ENCODE measurements at places on chromosomes 5 and 9.

- DNase-seq, result peak; percentile 1
These were observed 149.5 kb downstream of the BAAT start for GRCh38 chr9:101235105-101235866.

DNA sequence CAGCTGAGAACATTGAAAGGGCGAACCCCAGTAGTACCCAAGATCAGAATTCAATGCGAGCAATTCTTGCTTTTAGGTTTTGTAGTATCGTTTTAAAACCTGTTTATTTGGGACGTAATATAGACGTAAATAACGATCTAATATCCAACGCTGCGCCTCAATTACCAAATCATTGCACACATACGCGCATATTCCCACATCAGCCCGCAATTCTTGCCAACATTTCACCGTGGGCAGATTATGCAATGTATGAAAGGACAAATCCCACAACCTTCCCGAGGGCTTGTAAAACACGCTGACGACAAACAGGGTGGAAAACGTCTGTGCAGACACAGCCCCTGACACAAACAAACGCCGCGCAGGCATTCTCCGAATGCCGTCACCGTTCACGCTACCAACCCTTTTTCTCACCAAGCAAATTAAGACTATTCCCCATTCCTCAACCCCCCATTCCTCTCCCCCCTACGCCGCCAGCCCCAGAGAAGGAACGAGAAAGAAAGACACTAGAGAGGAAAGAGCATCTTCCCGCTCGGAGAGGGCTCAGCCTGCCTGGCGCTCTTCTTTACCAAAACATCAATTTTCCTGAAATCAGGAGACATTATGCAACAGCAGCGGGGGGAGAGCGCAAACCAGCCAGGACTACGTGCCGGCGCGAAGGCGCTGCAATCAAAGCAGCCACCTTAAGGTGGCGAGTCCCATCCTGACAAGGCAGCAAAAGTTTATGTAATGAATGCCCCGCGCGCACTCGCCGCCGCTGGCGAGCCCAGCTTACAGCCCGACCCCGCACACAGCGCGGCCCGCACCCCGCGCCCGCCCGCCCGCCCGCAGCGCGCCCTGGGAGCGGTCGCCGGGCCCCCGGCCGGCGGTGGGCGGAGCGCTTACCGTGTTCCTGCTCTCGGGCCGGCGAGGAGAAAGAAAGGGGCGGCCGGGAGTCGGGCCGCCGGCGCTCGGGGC, 597 bp downstream of the NFIL3 start:
- peak; percentile 82 for DNase-seq

- DNase-seq, result peak; percentile 100
These were observed 218.6 kb downstream of the PIK3R1 start for GRCh38 chr5:68433923-68434879.

GRCh38 chr9:137382444-137383080, 40.4 kb downstream of the EXD3 start:
- no peak for DNase-seq

GRCh38 chr5:40995801-40996586, 75.1 kb downstream of the MROH2B start:
- DNase-seq, result no peak

DNA sequence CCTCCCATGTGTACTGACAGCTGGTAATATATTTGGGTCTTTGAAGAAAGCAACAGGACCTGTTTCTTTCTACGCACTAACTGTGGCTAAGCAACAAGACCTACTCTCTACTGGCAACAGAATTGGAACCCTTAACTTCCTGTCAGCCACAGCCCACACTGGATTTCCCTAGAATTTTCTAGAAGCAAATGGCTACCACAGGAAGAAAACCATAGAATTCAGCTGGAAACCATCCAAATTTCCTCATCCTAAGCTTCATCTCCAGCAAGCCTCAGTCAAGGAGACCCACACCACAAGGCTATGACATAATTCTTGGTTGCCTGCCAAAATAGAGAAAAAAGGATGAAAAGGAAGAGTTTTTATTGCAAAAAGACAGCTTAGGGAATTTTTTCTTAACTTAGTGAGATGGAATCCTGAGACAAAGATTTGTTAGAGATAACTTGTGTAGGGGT, 171.8 kb upstream of the TNC start:
- DNase-seq, result no peak

DNA sequence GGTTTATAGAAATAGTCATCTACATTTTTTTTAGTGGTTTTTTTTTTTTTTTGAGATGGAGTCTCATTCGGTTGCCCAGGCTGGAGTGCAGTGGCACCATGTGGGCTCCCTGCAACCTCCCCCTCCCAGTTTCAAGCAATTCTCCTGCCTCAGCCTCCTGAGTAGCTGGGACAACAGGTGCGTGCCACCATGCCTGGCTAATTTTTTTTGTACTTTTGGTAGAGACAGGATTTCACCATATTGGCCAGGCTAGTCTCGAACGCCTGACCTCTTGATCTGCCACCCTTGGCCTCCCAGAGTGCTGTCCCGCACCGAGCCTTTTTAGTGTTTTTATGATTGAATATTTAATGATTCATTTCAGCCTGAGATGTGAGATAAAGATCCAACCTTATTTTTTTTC, 27.3 kb downstream of the ANKRD33B start:
- DNase-seq, result no peak

DNA sequence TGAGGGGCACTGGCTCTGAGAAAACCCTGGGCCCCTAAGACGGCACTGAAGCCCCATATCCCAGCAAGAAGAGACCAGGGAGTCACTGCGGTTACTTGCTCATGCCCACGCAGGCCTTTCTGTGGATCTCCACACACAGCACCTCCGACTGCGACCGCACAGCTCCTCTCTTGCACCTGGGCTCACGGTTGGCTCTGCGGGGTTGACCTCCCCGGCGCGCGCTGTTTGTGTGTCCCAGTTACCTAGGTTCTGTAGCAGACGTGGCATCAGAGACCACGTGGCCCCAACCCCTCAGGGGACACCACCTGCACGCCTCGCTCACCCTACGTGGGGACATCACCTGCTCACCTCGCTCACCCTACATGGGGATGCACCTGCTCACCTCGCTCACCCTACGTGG, 12.7 kb downstream of the LPCAT1 start:
- no peak for DNase-seq

DNA sequence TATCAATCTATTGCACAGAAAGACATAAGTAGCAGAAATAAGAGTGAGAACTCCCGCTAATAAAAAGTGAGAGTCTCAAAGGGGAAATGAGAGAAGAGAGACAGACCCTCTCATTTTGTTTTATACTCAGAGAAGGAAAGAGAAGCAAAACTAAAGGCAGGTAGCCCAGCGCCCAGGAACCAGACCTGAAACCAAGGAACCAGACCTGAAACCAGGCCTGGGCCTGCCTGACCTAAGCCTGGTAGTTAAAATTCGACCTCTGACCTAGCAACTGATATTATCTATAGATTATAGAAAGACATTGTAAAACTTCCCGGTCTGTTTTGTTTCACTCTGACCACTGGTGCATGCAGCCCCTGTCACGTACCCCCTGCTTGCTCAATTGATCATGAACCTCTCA, 134.5 kb upstream of the SEMA6A start:
- DNase-seq, result no peak

DNA sequence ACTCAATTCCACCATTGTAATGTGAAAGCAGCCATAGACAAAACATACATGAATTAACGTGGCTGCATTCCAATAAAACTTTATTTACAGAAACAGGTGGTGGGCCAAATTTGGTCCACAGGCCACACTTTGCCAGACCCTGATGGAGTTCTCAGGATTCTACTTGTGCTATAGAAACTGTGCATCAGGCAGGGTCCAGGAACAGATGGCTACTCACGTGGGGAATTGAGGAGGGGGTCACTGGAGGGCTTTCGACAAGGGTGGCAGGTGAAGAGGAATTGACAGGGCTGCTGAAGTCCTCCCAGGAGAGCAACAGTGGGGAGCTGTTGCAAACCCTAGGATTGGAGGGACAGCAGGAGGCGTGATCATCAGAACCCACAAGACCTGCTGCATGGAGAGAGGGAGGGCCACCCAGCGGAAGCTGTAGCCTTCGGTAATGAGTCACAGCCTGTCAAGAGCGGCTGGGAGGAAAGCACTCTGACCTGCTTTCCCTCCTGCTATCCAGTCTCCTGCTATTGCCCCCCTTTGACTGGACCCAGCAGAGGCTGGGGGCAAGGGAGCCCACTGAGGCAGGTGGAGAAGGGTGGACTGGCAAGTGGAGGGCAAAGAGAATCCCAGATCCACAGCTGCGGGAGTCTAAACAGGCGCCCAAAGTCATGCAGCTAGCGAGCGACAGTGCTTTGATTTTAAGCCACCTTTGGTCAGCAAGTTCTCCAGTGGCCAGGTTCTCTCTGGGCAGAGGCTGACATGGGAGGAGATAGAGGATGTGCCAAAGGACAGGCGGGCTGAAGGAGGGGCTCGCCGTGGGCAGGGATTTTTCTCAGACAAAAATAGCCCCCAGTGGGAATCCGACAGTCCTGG, 138.3 kb upstream of the SMIM23 start:
- DNase-seq, result peak; percentile 28

DNA sequence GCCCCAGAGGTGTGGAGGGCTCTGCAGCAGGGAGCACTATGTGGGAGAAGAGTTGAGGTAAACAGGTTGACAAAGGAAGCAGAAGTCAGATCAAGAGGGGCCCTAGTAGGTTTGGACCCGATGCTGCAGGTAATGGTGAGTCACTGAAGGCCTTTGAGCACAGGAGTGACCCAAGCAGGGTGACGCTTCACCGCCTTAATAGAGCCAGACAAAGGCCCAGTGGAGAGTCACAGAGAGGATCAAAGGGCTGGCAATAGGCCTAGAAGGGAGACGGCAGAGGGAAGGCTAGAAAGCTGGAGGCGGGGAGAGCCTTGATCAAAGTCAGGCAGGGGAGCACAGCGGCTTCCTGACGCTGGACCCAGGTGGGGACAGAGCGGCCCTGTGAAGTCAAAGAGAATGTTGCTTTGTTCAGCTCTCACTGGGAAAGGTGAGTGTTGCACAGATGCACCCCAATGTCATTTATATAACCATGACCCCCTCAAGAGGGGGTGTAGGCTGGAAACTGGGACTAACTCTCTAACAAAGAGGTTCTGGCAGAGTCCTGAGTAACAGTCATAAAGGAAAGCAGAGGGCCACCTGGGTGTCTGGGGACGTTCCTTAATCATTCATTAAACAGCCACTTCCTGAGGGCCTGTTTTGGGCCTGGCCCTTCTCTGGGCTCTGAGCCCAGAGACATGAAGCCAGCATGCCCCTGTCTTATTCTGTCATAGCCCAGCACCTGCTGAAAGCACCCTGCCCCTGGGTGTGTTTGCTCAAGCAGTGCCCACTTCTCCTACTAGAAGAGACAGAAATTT, 9.8 kb upstream of the CPLX2 start:
- no peak for DNase-seq

DNA sequence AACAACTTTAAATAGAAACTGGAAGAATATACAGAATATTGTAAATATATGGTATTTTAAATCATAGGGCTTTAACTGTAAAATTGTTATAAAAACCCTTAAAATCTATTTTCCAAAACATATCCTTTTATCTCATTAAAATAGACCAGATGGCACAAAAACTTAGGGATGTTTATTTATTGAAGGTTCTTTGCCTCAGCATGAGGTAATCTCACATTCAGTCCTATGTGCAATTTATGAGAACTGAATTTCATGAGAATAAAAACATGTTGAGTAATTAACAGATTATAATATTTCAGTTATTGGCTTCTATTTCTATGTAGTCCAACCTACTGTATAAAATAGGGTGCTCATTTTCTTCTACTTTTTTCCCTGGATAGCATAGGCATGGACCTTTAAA, 329.2 kb upstream of the PRR16 start:
- DNase-seq, result no peak

- DNase-seq, result no peak
These were observed 7.4 kb downstream of the GZMK start for GRCh38 chr5:55031492-55031891.

- DNase-seq, result no peak
These were observed 16.1 kb downstream of the AHRR start for GRCh38 chr5:337563-338130.

- DNase-seq, result no peak
These were observed 2.1 kb downstream of the SCAI start for GRCh38 chr9:125141251-125141650.

DNA sequence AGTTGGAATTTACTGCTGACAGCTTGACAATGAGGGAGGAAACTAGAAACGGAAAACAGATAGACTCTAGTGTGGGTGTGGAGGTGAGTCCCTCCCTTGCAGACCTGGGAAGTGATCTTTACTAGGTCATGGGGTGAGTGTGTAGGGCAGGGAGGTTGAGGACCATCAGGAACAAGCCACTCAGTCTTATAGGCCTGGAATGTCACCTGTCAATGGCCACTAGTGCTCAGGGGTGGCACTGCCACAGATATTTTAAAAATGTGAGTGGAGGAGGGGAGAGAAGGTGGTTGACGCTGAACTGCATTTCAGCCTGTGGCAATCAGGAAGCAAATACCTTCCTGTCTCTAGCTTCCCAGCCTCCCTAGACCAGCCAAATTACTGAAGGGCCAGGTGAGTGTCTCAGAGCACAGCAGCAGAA, 9.0 kb downstream of the OR2S2 start:
- no peak for DNase-seq

DNA sequence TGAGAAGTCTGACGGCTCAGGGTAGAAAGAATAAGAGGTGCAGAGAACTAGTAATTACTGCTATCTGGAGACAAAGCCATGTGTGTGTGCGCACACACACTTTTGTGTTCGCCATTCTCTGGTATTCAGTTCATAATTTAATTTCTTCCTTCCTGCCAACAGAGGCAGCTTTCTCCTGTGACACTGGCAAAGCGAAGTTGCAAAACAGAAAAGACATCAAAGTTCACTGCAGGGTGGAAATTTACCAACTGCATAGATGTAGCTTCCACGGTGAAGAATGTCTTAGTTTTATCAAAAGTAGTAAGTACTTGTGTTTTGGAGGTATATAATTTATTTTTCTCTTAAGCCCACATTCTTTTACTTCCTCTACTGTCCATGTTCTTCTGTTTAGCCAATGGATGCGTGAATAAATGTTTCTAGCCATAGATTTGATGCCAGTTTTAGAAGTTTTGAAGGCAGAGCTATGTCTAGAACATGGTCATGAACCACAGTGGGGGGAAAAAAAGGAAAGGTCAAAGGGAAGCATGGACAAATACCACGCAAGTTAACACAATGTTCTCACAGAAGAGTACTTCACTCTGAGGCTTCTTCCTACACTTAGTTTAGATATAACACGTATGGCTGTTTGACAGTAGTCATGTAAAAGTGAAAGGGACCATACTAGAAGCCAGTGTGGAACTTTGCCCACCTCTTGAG, 536.5 kb upstream of the GRIA1 start:
- DNase-seq, result no peak

DNA sequence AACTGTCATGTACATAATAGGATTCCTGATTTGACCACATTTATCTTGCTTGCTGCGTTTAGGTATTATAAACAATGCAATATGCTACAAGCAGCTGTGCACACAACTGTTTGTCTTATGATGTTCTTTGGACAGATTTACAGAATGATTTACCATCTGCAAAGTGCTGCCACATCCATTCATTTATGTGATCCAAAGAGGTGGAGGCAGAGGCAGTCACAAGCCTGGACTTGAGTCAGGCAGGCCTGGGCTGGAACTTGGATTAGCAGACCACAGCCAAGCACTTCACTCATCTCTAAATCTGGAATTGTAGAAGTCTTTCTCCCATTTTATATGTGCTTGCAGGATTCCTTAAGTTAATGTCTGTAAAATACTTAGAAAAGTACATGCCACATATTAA, 149.0 kb downstream of the INSYN2B start:
- DNase-seq, result no peak

GRCh38 chr5:85140471-85140870, 755.8 kb upstream of the EDIL3 start:
- DNase-seq, result no peak
